Breast epithelium (tissue), 4 donors: ENCODE measurements at places on chromosomes 1 and 21.

GRCh38 chr1:32861904-32862695 is 8.6 kb downstream of the FNDC5 start:
- no peak overlapping the region for H3K4me3 ChIP-seq
- H3K27ac ChIP-seq: peak overlapping the region; percentile 2
- H3K27me3 ChIP-seq: no peaks in the 10 kb centered on the region
- no peaks in the 10 kb centered on the region for H3K4me1 ChIP-seq

DNA sequence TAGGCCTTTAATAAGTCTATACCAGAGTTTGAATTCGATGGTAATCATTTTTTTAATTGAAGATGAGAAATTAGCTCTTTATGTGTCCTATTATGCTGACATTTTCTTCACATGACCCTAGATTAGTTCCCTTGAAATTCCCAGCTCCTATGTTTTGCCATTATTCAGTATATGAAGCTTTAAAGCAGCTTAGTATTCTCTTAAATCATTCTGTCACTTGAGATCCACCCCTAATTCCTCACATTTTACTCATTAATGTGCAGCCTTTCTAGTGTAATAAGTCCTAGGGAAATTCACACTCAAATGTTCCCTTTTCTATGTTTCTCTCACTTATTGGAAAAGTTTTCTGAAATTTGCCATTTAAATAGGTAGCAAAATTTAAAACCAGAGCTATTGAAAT is 704.5 kb upstream of the B3GALT2 start:
- H3K27ac ChIP-seq: no peak overlapping the region
- H3K27me3 ChIP-seq: no peaks in the 10 kb centered on the region
- H3K4me1 ChIP-seq: no peaks in the 10 kb centered on the region
- H3K36me3 ChIP-seq: no peaks in the 10 kb centered on the region
- no peak overlapping the region for H3K4me3 ChIP-seq

- H3K36me3 ChIP-seq: no peaks in the 10 kb centered on the region
- no peak for DNase-seq
- no peaks in the 10 kb centered on the region for H3K4me1 ChIP-seq
- H3K27me3 ChIP-seq: no peaks in the 10 kb centered on the region
Measured at GRCh38 chr1:28927648-28928313, 13.4 kb downstream of the EPB41 start.

DNA sequence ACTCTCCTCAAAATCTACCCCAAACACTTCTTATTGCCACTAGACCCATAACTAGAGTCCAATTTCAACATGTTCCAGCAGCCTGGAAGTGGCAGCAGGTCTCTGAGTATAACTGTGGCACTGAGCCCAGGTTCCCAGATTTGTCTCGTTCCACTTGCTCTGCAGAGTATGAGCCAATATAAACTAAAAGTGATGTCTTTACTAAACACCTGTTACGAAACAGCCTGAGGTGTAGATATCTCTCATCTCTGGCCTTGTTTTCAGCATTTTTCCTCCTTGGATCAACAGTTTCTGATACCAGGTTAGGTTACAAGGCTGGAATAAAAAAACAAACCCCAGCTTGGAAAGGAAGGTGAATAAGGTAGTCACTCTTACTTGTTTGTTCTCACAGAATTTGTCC is 25.2 kb upstream of the PRDX6 start:
- H3K4me3 ChIP-seq: no peak overlapping the region
- peak; percentile 50 for DNase-seq
- no peaks in the 10 kb centered on the region for H3K36me3 ChIP-seq
- H3K27me3 ChIP-seq: no peaks in the 10 kb centered on the region
- no peaks in the 10 kb centered on the region for H3K4me1 ChIP-seq

GRCh38 chr21:15457965-15458364 is 271.8 kb upstream of the USP25 start:
- no peaks in the 10 kb centered on the region for H3K27me3 ChIP-seq
- no peak overlapping the region for H3K27ac ChIP-seq
- H3K4me1 ChIP-seq: no peaks in the 10 kb centered on the region
- H3K36me3 ChIP-seq: no peaks in the 10 kb centered on the region
- no peak overlapping the region for H3K4me3 ChIP-seq
- no peak for DNase-seq

DNA sequence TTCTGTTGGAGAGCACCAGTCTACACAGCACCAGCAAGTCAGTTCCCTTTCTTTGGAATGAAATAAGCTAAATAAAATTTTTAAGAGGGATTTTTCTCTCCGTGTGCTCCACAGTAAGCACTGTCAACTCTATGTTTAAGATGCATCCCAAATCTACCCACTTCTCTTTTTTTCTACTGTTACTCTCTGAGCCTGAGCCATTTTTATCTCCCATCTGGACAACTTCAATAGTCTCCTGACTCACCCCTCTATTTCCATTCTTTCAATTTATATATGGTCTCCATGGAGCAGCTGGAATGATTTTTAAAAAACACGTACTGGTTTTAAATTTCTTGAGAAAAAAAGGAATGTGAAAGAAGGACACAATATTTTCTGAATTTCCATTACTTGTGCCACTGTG is 24.7 kb upstream of the CCT8 start:
- no peaks in the 10 kb centered on the region for H3K27me3 ChIP-seq
- no peaks in the 10 kb centered on the region for H3K4me1 ChIP-seq
- no peak overlapping the region for H3K27ac ChIP-seq
- no peaks in the 10 kb centered on the region for H3K36me3 ChIP-seq
- no peak for DNase-seq

DNA sequence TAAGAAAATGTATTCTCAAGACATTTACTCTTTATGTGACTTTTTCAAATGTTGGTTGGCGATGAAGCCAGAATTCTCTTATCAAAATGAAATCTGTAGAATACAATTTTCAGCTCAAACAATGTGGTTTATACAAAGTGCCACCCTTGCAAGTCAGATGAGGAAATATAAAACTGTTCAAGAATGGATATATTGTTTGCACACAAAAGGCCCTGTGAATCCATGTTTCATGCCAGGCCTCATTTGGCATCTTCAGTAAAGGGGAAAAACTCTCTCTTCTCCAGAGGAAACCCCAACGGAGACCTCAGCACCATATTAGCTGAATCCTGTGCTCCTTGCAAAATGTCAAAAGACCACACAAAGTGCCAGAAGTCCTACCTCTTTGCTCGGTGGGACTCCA is 310.4 kb downstream of the RRAGC start:
- H3K27ac ChIP-seq: no peak overlapping the region
- H3K4me3 ChIP-seq: no peak overlapping the region
- no peaks in the 10 kb centered on the region for H3K4me1 ChIP-seq
- no peak for DNase-seq

DNA sequence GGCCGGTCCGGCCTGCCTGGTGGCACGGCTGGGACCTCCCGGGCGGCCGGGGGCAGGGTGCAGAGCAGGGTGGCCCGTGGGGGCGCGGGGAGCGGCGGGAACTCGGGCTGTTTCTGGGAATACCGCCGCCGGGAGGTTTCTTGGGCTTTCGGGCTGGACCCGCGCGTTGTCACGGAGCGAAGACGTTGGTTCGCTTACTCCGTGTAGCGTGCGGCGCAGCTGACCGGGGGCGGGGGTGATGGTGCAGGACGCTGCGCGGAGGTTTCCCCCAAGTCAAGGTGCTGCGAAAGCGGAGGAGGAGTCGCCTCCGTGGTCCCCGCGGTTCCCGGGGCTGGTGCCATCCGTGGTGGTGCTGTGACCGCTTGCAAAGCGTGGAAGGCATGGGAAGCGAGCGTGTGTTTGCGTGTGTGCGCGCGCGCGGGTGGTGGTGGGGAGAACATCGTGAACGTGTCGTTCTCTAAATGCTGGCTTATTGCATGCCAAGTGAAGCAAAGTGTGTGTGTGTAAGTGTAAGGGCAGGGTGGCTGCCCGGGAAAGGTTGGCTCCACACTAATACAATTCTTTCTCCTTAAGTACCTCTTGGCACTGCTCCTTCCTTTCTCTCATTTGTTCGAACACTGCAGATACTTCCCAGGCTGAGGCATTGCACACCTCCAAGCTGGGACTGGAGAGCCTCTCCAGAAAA is 1.1 kb downstream of the RYR2 start:
- no peak for DNase-seq
- H3K4me3 ChIP-seq: peak overlapping the region; percentile 58
- H3K27me3 ChIP-seq: no peaks in the 10 kb centered on the region
- no peaks in the 10 kb centered on the region for H3K36me3 ChIP-seq
- H3K4me1 ChIP-seq: no peaks in the 10 kb centered on the region

- H3K36me3 ChIP-seq: no peaks in the 10 kb centered on the region
- H3K4me3 ChIP-seq: no peak overlapping the region
- no peak for DNase-seq
Measured at GRCh38 chr21:26421724-26422123, 151.4 kb downstream of the CYYR1 start.

DNA sequence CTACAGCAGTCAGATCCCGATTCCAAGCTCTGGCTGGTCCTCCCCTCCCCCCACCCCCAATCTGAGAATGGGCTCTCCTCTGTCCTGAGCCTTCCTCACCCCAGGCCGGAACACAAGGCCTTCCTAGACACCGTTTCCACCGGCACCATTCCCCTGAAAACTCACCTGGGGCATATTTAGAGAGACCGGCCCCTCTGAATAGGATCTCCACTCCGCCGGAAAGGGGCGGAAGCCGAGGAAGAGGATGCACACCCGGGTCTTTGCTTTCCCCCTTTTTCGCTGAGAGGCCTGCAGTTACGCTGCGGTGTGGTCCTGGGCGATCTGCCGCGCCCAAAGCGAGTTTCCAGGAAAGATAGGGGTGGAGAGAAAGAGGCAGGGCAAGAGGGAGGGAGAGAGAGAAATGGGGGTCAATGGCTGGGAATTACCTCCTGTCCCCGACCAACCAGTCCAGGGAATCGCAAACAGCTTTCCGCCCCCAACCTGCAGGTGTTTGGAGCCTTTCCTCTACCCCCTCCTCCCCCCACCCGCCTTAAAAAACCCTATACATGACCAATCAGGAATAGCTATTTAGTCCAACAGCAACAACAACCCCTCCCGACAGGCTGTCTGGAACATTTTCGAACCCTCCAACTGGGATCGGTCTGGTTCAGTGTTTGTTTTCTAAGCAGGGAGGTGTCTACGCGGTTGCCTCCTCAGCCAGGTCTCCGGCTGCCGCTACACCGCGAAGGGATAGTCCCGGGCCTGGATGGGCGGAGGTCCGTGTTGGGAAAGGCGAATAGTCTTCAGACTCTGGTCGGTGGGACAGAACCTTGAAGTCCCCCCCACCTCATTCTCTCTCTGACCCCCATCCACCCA is 2.8 kb downstream of the TAL1 start:
- no peaks in the 10 kb centered on the region for H3K4me1 ChIP-seq
- H3K4me3 ChIP-seq: peak overlapping the region; percentile 44
- peak overlapping the region; percentile 50 for H3K27ac ChIP-seq
- H3K27me3 ChIP-seq: peaks cover 11% of the 10 kb centered on the region

GRCh38 chr1:72481420-72481970 is 199.2 kb upstream of the NEGR1 start:
- no peaks in the 10 kb centered on the region for H3K4me1 ChIP-seq
- H3K27me3 ChIP-seq: no peaks in the 10 kb centered on the region
- H3K27ac ChIP-seq: no peak overlapping the region
- DNase-seq: no peak
- H3K4me3 ChIP-seq: no peak overlapping the region
- no peaks in the 10 kb centered on the region for H3K36me3 ChIP-seq

GRCh38 chr1:227541796-227542152 is 21.6 kb upstream of the ZNF678 start:
- DNase-seq: peak; percentile 50
- peak overlapping the region; percentile 70 for H3K4me3 ChIP-seq
- peak overlapping the region; percentile 82 for H3K27ac ChIP-seq
- no peaks in the 10 kb centered on the region for H3K27me3 ChIP-seq

DNA sequence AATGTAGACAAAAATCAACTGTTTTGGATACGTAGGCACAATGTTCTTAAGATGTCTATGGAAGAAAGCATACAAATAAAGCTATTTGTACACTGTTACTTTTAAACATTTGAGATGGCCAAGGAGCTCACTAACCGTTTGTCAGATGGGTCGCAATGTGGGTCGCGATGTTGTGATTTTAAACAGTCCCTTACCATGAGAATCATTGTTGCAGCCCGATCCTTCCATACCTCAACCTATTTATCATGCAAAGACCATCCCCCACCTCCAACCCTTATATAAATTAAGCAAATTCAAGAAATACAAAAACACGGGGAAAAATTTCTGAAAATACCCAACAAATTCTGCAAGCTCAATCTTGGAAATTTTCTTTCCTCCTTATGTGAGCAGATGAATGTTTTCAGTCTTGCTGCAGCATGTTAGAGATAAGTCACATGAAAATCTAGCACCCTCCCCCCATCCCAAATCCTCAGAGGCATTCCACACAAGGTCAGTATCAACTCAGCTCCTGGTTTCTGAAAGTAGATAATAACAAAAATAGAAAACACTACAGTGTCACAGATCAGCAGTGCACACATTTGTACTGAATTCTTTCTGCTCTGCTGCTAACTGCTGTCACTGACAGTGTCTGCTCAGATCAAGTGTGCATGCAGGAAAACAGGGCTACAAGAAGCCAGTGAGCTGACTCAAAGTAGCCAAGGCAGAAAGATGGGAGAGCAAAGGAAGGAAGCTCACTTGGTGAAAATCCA is 92.9 kb upstream of the TTC39A start:
- H3K4me1 ChIP-seq: no peaks in the 10 kb centered on the region
- no peak for DNase-seq
- no peak overlapping the region for H3K4me3 ChIP-seq
- H3K36me3 ChIP-seq: no peaks in the 10 kb centered on the region

DNA sequence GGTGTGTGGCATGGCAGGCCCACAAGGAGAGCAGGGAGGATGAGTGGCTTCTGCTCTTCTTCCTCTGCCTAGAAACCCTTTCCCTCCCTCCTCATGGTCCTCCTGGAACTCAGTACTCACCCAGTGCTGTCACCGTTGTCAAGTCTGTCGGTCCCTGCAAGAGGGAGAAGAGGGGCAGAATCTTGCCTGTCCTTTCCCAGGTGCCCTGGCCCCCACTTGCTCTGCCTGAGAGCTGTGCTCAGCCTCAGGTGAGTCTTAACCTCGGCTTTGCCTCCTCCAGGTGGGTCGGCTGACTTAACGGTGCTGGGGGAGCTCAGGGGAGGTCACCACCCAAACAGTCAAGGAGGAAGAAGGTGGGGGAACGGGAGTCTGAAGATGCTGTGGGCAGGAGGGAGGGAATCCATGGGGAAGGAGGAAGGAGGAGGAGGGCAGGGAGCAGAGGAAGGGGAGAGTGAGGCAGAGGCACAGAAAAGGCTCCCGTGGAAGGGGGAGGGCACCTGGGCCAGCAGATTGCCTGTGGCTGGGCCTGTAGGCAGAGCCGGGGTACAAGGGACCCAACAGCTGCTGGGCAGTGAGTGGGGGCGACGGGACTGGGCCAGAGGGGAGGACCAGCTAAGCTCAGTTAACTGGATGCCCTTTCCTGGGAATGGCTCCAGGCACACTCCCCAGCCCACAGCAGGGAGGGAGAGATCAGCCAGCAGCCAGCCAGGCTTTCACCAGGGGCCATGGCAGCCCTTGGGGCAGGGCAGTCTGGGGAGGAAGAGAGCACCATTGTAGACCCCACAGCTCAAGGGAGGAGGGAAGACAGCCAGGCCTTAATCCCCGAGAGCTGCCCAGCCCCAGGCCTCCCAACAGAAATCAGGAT is 26.3 kb downstream of the CTNNBIP1 start:
- no peak for DNase-seq
- no peaks in the 10 kb centered on the region for H3K36me3 ChIP-seq
- H3K27me3 ChIP-seq: no peaks in the 10 kb centered on the region
- H3K4me1 ChIP-seq: no peaks in the 10 kb centered on the region
- no peak overlapping the region for H3K4me3 ChIP-seq
